Kidney (tissue), 22 donors: ENCODE measurements at places on chromosomes 4 and X. TPM values are rescaled to one million over a fixed set of nuclear protein-coding genes. Genes with fewer than 3 reads are reported as not detected.

DNA sequence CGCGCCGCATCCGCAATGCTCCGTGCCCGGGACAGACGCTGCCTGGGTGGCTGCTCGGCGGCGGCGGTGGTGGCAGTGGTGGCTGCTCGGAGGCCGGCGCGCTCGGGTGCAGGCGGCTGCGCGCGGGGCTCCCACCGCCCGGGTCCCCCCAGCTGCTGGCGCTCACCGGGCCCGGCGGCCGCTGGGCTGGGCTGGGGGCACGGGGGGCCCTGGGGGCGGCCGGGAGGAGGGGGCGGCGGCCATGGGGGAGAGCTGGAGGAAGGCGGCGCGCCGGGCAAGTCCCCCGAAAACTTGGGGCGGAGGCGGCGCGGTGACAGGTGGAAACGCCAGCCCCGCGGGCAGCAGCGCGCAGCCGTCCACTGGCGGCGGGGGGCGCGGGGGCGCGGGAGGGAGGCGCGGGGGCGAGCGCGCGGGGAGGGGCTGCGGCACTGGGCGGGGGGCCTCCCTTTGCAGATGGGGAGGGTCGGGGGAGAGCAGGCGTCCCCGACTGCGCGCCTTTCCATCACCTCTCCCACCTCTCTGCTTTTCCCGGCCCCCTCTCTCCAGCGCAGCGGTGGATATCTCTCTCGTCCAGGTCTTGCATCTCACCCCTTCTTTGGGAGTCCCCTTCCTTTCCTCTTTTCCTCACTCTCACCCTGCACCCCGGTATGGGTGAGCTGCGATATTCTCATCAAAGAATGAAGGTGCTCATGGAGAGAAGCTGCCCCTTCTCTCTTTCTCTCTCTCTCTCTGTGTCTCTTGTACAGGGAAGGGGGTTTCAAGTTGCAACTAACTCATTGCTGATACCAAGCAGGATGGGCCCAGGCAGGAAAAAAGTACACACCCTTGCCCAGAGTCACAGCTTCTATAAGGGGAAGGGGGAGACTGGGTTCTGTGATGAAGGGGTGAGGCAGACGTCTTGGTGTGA is 83.7 kb upstream of the DHRSX start:
- DNase-seq = peak; percentile 48

GRCh38 chr4:4941751-4942150 is 77.5 kb downstream of the CYTL1 start:
- no peak for DNase-seq

The AP1S2 gene
- polyA plus RNA-seq = 13.7 TPM

- DNase-seq = no peak
These were observed 238.1 kb downstream of the PALLD start for GRCh38 chr4:168734703-168735678.

- no peak for DNase-seq
These were observed 67.6 kb downstream of the MFAP3L start for GRCh38 chr4:169958629-169959028.

The ZFYVE28 gene
- polyA plus RNA-seq = 8.0 TPM

- no peak for DNase-seq
These were observed 77.5 kb upstream of the ELOVL6 start for GRCh38 chr4:110275871-110276270.

GRCh38 chr4:133160853-133161252 is 11.8 kb downstream of the PCDH10 start:
- no peak for DNase-seq
